ENCODE measurements at places on chromosomes 16 and 17. TPM values are rescaled to one million over a fixed set of nuclear protein-coding genes. Genes with fewer than 3 reads are reported as not detected.

DNA sequence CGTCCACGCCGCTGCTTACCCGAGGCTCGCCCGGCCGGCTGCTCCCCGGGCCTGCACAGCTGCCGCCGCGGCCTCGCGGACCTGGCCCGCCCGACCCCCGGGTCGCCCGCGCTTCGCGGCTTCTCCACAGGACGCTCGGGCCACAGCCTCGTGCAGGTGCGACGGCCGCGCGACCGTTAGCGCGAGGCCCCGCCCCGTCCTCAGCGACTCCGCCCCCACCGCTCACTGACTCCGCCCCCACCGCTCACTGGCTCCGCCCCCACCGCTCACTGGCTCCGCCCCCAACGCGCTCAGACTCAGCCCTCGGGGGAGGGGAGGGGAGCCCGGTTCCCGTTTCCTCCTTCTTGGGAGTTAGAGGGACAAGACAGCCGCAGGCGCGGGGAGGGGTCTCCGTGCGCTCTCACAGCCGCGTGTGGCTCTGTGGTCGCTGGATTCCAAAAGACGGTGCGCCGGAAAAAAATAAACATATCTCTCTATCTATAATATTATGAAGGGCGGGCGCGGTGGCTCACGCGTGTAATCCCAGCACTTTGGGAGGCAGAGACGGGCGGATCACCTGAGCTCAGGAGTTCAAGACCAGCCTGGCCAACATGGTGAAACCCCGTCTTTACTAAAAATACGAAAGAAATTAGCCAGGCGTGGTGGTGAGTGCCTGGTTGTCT lies at the start of gene MEIOB:
TSS of gene MEIOB (minus strand) at position 191 of the 662 bp plus-strand sequence. CDS start 3,989 bp downstream, outside the sequence.
- no peak for DNase-seq

GRCh38 chr17:65690626-65691310 lies 129.3 kb upstream of the AXIN2 start:
- DNase-seq: no peak

KRTAP17-1 gene
- not detected for total RNA-seq

DNA sequence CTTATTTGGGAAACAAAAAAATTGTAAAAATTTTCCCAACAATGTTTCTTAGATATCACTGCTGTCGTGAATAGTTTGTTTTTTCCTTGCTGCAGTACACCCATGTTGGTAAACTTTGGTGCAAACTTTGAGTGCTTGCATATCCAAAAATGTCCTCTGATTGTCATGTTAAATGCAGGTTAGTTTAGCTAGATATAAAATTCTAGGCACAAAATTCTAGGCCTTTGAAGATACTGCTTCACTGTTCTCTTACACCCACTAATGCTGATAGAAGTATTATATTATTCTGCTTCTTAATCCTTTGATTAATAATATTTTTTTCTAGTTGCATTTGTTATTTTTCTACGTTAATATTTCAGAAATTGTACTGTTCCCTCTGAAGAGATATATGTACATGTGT lies 16.1 kb downstream of the TOM1L1 start:
- no peak for DNase-seq

DNA sequence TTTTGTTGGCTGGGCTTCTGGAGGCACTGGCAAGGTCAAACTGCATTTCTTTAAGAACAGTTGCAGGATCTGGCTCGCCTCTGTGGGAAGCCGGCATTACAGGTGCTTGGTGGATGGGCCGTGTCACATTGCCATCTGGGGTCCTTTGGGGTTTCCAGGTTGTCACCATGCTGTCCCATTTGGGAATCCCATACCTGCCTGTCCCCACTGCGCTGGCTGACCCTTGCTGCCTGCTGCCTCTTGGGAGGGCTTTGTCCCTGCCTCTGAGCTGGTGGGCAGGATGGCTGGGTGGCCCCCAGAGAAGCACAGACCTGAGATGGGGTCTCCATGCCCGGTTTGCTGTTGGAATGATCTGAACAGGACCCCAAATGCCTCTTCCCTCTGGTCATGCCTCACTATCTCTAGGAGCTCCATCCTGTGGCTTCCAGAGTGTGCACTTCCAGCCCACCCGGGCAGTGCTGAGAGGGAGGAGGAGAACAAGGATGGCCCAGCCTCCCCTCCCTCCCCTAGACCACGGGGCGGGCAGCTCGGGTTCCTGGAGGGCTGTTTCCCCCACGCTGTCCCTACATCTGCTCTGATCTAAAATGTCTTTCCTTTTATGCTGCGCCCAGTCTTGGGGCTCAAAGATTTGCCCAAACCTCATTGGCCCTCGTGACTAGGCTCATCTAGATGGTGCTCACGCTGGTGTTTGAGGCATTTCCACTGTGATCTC lies 28.0 kb downstream of the OR1D5 start:
- no peak for DNase-seq

DNA sequence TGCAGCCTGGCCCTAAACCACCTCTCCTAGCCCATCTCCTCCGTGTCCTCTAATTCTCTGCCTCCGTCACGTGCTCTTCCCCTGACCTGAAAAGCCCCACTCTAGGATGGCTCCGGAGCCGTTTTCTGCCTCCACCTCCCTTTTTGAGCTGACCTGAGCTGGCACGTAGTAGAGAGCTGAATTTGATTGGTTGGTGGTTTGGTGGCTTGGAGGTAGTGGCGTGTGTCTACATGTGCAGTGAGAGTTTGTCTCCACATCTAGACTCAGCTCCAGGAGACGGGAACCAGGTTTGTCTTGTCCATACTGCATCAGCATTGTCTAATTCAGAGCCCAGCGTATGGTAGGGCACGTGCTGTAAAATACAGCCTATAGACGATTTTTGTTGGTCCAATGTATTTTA lies 3.0 kb downstream of the SBK1 start:
- no peak for DNase-seq

DNA sequence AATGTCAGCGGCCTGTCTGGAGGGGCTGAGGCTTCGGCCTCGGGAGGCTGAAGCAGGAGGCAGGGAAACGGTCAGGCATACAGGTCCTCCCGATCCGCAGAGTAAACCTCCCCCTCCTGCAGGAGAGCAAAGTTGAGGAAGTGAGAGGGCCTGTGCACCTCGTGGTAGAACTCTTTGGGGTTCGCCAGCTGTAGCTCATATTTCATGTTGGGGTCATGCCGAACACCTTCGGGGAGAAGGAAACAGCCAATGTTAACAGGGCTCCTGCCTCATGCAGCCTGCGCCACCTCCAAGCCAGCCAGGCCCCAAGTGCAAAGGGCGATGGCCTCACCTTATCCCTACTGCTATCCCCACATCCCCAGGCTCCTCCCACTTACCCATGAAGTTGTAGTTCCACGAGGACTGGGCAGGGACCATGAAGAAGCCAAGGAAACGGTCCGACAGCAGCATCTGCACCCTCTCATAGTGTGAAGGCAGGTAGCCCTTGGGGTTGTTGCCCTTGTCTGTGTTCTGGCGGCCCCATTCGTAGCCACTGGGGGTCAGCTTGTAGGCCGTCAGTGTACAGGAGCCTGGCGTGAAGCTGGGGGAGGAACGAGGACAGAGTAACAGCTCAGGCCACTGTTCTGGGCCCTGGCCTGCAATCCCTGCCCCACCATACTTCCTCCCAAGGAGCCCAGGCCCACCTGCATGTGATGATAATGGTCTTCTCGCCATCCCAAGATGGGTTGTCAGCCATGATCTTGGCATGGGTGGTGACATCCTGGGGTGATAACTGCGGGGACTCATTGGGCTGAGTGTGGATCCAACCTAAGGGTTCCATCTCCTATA lies 1.3 kb upstream of the RILP start:
- DNase-seq: no peak

DNA sequence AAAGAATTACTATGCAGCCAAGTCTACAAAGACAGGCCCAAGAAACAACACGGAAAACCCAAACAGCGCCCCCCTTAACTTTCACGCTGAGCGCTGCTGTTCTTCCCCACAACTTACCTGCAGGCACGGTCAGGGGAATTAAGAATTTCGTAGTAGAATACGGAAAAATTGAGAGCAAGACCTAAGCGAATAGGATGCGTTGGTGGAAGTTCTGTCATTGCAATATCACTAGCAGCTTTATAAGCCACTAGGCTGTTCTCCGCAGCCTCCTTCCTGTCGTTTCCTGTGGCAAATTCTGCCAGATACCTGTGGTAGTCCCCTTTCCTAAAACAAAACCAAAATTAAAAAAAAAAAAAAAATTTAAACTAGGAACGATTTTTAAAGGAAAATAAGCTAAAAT lies 39.0 kb downstream of the YWHAE start:
- DNase-seq: no peak

DNA sequence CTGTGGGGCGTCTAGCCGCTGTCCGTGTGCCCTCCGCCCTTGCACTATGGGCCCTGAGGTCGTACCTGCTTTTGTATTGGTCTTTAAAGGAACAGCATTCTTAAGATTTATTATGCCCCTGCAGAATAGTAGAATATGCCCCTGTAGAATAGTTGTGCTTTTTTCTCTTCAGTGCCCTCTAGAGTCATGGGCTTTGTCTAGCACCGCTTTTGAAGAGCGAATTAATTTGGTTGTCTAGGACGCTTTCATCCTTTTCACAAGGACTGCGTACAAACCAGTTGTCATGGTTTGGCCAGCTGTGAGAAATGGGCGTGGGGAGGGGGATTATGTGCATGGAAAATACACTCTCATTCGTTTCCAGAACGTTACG lies 621 bp downstream of the CEP95 start:
- no peak for DNase-seq

ABCC12 gene
- total RNA-seq: not detected

DNA sequence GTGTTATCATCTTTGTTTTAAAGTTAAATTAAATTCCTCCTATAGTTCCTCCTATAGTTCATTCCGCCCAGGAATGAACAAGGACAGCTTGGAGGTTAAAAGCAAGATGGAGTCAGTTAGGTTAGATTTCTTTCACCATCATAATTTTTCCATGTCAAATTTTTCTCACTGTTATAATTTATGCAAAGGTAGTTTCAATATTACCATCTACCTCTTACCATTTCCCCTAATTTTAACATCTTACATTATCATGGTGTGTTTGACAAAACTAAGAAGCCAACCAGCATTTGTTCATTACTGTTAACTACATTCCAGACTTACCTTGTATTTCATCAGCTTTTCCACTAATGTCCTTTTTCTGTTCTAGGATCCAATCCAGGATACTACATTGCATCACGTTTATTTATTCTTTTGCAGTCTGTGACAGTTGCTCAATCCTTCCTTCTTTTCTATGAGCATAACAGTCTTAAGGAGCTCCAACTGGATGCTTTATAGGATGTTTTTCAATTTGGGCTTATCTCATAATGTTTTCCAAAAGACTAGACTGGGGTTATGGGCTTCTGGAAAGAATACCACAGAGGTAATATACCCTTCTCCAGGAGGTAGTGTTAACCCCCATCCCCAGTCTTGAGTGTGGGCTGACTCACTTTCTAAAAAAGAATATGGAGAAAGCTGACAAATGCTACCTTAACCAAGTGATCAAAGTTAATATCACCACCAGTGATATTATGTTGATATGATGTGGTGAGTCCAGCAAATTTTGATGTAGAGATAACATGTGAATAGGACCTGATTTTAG lies 158.5 kb downstream of the PPM1E start:
- no peak for DNase-seq

DNA sequence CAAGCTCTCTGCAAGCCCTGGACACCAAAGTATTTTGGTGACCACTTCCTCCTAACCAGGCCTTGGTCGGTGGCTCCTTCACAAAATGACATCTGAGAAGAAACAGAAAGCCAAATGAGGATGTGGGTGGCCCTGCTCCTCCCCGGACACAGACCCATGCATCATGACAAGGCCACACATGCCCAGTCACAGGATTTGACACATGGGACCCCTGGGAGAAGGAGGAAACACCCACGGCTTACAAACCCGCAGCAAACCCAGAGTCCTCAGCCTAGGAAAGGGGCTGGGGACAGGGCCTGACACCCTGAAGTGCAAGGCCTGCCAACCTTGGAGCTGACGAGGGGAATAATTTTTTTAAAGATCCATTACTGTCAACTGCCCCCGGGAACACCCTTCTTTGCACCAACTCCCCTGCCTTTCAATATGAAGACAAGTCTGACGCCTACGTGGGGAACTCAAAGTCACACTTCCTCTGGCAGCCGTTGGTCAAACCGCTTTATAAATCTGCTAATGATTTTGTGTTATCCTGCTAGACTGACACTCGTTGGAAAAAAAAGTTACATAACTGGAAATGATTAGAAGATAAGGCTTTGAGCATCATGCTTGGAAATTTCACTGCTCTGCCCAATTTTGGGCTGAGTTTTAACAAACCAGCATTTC lies 41.3 kb downstream of the GAS7 start:
- DNase-seq: no peak

- DNase-seq: no peak
Measured at GRCh38 chr17:36124879-36125824, 21.5 kb downstream of the CCL4 start.

DNA sequence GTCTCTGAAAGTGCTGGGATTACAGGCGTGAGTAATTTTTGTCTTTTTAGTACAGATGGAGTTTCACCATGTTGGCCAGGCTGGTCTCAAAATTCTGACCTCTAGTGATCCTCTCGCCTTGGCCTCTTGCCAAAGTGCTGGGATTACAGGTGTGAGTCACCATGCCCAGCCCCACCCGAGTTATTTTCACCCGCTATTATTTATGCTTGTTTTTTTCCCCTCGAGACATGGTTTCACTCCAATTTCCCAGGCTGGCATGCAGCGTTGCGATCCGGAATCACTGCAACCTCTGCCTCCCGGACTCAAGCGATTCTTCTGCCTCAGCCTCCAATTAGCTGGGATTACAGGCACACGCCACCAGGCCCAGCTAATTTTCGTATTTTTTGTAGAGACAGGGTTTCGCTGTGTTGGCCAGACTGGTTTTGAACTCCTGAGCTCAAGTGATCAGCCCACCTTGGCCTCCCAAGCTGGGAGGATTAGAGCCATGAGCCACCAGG lies 9.2 kb downstream of the RPL23 start:
- no peak for DNase-seq

DNA sequence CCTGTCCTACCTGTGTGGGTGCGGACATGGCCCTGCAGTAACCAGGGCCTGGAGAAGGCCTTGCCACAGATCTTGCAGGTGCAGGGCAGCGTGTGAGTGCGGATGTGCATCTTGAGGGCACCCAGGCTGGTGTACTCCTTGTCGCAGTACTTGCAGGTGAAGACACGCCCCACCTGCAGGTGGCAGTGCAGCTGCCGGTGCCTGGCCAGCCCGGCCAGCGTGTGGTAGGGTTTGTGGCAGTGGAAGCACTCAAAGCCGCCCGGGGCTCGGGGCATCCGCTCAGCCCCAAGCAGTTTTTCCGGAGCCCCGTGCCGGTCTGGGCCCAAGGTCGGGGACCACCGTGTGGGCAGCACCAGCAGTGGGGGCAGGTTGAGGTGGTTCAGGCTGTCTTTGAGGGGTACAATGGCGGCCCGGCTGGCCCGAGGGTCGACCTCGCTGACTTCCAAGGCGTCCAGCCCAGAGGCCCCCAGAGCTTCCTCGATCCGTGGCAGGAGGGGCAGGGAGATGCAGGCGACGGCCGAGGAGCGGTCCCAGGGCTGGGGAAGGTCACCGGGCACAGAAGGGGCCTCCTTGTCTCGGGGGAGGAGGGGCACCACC lies 5.1 kb downstream of the SNAI3 start:
- DNase-seq: no peak

DNA sequence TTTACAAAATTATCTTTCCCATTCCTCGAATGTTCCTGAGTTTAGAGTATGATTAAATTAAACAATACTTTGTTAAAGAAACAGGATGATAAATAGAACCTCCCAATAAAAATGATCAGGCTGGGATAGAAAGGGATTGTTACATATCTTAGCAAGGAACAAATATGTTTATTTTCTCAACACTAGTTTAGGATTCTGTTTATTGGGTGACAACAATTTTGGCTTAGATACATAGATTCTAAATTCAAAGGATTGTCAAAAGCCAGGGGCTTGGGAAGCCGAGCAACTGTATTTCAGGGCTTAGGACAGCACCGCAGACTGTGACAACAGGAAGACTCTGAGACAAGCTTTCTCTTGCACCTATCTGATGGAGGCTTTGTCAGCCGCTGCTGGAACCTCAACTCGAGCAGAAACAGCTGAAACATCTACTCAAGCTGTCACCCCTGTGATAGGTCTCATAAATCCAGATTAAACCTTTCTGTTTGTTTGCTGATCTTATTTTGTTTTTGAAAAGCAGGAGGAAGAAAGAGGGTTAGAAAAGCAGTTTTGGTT lies 562.8 kb upstream of the ZFHX3 start:
- DNase-seq: no peak
